ENCODE measurements at places on chromosomes 3 and 15. TPM values are rescaled to one million over a fixed set of nuclear protein-coding genes. Genes with fewer than 3 reads are reported as not detected.

GRCh38 chr15:63352808-63353207, 28.8 kb downstream of the CA12 start:
- DNase-seq = no peak

DNA sequence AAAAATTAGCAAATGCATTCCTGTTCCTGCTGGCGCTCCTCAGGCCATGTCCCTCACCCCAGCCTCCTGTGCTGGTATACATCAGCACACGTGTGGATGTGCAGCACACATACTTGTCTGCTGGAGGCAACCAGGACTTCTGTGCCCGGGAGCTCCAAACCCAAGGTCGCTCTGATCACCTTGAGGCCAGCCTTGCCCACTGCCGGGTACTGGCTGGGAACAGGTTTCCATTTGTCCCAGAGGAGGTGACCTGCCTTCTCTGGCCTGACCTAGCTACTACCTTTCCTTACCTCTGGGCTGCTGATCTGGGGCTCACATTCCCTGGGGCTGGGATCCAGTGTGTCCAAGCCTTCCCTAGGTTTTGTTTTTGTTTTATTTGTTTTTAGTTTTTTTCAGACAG, 12.1 kb downstream of the PRKCD start:
- DNase-seq = no peak

DNA sequence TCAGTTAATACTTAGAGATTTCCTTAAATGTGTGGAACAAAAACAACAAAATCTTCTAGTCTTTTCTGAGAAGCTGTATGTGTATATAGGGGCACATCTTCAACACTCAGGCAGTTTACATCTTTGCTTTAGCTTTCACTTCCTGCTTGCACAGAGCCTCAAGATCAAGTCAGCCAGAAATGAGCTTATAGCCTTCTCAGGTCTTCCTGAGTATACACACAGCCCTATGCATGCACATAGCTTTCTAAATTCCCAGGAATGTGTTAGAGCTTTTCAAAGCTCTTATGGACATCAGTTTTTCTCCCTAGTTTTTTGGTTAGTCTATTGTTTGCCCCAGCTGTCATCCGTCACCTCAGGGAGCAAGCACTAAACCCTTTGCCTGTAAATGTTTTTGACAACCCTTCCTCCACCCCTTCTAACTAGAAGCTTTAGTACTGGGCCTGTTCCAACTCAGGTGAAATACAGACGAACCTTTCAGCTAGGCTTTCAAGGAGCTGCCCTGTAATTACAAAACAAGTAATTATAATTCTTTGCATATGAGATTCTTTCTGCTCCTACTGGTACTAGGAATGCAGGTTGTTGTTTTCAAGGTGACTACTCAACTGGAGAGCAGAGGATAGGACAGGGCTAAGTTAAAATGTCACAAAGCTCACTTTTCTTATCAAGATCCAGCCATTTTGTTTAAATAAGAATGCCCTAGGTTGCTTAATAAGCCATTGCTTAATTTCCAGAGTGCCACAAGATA, 22.6 kb upstream of the MTMR10 start:
- DNase-seq = no peak

DNA sequence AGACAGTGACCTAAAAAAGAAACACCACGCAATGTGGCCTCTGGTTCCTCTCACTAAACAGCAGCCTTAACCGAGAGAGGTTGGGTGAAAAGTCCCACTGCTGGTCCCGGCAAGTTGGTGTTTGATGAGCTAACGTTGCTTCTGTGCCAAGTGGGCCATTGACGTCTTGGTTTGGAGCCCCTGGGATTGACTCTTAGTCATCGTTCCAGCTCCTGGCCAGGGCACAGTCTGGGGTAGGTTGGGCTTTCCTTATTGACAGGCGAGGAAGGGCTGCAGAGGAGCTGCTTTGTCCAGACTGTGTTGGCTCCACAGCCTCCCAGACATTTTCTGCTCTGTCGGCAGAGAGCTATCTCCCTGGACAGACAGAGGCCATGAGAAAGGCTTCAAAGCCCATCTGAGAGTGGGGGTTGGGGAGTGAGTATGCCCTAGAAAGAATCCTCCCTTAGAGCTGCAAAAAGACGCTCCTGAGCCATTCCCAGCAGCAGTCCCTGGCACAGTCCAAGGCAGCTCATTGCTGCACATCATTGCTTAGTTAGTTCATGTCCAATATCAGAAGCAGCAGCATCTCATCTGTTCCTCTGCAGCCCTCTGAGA, 28.6 kb upstream of the C3orf80 start:
- no peak for DNase-seq

GRCh38 chr3:134277066-134277660, 26.5 kb upstream of the RYK start:
- DNase-seq = no peak

DNA sequence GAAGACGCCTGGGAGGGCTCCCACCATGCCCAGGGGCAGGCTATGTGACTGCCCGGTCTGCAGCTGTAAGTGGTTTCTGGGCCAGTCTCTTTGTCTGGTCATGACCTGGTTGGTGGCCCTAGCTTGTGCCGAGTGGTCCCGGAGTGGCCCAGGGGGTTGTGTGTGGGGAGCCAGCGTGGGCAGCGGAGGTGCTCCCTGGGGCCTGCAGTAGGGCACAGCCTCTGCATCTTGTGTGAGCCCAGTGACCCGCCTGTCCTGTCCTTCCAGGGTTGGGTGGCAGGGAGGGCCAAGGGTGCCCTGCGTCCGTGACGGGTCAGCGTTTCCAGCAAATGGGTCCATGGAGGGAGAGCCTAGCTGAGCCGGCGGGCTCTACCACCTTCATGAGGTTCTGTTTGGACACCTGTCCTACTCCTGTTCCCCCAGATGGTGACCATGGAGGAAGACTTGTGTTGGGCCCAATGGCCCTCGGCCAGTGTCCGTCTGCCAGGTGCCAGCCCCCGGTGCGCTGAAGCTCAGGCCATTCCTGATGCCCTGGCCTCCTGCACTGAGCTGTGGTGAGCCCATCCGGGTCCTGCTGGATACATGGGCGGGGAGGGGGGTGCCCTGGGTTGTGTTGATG, 215.4 kb downstream of the SNRPN start:
- DNase-seq = no peak

GRCh38 chr3:105322570-105323273, 44.0 kb upstream of the ALCAM start:
- DNase-seq = no peak

GRCh38 chr15:39279311-39279710, 301.6 kb upstream of the THBS1 start:
- no peak for DNase-seq

GRCh38 chr3:2961576-2961975, 148.6 kb downstream of the IL5RA start:
- no peak for DNase-seq

DNA sequence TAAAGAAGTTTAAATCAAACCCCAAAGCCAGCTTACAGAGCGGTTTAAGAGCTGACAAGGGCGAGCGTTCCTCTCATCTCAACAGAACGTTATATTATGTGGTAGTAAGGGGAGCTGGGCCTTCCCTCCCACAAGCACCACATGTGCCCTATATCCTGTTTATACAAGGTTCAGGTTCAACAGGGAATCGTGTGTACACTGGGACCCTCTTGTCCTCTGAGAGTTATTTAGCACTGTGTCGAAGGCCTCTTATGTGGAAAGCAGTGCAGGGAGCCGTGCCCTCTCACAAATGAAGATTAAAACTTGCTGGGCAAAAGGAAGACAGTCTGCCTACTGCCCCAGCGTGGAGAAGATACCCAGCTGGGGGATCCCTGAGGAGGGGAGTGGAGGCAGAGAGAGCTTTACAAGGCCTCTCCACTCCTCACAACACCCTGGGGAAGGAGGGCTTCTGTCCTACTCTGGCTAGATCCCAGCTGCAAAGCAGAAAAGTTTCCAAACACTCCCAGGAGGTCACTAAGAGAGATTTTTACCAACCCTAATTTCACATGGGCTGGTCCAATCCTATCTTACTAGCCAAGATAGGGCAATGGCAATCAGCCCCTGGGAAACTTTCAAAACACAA, 2.9 kb downstream of the TLE3 start:
- no peak for DNase-seq

DNA sequence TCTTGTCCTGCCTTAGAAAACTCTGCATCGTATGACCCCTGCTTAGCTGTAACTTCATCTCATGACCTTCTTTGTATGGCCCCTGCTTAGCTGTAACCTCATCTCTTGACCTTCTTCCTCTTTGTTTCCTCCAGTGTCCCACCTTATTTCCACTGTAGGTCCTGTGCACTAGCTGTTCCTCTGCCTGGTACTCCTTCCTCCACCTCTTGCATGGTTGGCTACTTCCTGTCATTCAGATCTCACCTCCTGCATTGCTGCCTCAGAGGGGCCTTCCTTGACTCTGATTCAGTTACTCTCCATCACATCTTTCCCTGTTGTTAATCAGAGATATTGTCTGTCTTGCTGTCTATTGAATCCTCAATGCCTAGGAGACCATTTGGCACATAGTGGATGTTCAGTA, 63.2 kb downstream of the PDE8A start:
- DNase-seq = peak; percentile 11

GRCh38 chr15:63597038-63597790, at the start of gene FBXL22:
Gene FBXL22, plus strand, starts transcription at chr15:63597387. Its CDS starts 6 bp downstream, at chr15:63597393.
- no peak for DNase-seq

GRCh38 chr3:43676441-43676840, 14.3 kb upstream of the ABHD5 start:
- DNase-seq = no peak

DNA sequence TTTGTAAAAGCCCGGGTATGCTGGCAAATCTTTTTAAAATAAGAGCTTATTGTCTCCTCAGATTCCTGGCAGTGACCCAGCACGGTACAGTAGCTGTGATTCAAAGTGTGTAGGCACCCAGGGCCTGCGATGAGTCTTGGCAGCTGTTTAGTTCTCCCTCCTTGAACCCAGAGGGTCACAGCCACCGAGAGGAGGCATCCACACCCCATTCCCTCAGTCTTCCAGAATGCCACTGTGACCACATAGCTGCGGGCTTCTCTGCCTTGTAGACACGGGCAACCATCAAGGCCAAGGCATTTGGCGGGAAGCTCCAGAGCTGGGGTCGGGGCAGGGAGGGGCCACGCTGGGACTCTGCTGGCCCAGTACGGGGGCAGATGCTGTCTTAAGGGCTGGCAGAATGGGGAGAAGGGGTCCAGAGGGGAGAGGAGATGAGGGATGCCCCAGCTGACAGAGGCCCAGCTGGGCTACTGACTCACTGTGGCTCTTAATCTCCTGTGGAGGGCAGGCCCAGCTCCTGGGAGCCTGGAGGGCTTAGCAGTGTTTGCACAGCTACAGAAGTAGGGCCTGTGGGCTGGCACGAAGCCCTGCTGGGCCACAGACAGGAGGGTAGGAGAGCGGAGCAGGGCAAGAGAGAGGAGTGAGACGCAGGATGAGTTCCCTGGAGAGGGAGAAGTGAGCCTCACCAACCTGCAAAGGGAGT, 68.8 kb upstream of the DLG1 start:
- DNase-seq = no peak

GRCh38 chr3:53083521-53083920, 37.6 kb upstream of the SFMBT1 start:
- no peak for DNase-seq

DNA sequence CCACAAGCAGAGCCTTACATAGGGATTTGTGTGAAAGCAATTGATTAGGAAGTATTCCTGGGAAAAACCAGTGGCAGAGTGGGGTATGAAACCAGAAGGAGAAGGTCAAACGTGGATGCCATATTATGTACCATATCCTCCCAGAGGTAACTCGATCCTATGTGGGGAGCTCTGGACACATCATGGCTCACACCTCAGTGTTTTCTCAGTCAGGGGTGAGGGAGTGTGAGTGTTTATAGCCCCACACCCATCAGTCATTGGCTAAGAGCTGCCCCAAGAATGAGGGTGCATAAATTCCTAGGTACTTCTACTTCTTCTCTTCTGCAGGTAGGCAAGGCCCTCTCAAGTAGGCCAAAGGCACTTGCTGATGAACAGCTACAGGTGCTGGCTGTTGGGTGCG, 28.2 kb upstream of the PDZRN3 start:
- no peak for DNase-seq

SCAMP5 gene
- total RNA-seq = 5.4 TPM

COL6A5 gene
- total RNA-seq = not detected

SLC9C1 gene
- total RNA-seq = 0.64 TPM

PGBD4 gene
- total RNA-seq = 3.0 TPM

FILIP1L gene
- not detected for total RNA-seq

EFHB gene
- not detected for total RNA-seq

All from SK-MEL-5 (cell line).